ENCODE measurements at places on chromosomes 5 and 9.
A peak's percentile ranks its signal among the peaks of the same experiment; 100 is the strongest.

DNA sequence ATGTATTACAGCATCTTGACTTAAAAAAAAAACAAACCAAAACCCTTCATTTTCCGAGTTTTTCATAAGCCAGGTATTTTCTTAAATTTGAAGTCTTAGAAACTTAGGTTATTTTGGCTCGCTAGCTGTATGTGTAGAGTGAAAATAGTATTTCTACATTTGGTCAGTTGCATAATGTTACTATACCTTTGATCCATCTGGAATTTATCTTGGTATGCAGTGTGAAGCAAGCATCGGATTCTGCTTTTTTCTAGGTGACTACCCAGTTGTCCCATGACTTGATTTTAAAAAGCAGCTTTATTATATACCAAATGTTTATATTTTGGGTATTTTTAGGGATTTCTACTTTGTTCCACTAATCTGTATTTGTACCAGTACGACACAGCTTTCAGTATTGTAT lies 27.7 kb downstream of the UBAP1 start:
- DNase-seq = no peak

DNA sequence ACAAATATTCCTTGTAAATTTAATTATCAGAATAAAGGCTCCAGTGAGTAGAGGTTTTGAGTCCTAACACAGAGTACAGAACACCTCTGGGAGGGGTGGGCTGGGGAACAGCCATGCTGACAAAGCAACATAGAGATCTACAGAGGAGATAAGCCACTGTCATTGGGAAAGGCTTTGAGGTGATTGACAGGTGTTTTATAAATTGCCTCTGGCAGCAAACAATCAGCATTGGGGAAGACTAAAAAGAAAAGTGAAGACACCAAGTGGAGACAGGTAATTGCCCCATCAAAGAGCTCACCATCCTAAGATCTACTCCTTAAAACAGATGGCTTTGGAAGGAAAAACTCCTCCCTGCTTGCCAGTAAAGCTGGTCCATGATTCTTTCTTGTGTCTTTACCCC lies 189.7 kb upstream of the TLE4 start:
- DNase-seq = no peak

- DNase-seq = no peak
Observed at GRCh38 chr9:129596541-129597331, 24.2 kb downstream of the C9orf50 start.

GRCh38 chr9:95272830-95273229 lies 44.7 kb downstream of the FANCC start:
- no peak for DNase-seq

DNA sequence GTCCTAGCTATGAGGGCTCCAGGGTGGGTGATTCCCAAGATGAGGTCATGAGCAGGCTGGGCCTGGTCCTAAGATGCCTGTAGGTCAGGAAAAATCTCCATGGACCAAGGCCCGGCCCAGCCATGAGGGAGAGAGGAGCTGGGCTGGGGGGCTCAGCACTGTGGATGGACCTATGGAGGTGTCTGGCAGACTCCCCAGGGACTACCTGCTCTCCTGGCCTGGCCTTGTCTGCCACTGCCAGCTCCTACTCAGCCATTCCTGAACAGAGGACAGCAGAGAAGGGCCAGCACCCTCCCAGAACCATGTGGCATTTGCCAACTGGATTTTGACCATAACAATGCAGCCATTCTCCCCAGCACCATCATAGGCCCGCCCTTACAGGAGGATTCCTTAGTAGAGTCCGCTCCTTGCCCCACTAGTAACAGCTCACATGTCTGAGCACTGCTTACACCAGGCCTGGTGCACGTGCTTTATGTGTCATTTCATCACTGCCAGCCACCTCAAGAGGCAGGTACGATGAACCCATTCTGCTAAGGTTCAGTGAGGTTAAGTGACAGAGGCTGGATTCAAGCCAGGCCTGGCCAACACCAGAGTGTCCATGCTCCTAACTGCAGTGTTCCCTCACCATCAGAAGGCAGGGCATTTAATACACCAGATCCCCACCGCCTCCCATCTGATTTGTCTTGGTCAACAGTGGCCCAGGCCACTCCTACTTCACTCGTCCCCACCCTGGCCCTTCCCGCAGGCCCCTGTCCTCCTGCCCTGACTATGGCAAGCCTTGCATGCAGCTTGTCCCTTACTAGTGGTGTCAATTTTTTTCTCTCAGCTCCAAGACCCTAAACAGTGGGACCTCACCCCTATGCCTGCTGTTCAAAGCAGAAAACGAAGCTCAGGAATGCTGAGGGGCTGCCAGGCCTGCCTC lies 669 bp downstream of the IL13 start:
- DNase-seq = no peak

GRCh38 chr9:122190597-122191381 lies 31.1 kb downstream of the MORN5 start:
- peak; percentile 47 for DNase-seq

DNA sequence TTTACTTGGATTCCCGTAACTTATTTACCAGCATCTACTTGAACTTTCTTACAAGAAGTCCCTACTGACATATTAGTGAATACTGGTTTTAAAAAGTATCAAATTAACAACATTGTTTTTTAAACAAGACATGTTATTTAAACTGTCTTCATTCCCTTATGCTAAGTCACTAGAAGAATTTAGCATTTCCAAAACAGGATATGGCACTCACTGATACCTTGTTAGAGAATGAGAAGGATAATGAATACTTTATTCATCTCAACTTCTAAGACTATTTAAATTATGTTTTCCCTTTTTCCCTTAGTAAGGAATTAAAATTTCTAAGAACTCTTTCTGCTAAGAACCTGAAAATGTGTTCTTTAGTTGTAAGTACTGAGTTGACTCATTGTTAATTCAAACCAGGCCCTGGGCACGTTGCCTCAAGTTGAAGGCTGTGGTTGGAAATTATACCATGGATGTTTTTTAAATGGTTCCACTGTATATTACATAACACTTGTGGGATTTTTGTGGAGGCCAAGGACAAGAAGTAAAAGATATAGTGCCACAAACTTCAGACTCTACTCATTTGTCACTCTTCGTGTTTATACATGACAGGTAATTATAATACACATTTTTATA lies 219.0 kb upstream of the EDIL3 start:
- DNase-seq = no peak

DNA sequence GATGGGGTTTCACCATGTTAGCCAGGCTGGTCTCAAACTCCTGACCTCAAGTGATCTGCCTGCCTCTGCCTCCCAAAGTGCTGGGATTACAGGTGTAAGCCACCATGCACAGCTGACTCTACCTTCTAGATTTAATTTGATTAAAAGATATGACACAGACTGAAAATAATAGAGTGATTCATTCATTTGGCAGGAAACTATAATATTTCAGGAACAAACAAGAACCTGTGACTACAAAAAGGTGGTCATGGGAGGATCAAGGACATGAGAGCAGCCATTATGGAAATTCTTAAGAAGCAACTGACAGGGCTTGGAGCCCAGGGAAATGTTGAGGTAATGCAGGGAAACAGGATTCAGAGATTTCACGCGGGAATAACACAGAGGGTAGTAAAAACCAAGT lies 265.5 kb upstream of the DAP start:
- no peak for DNase-seq

GRCh38 chr9:128420060-128420650 lies 502 bp upstream of the CERCAM start:
- DNase-seq = peak; percentile 71

DNA sequence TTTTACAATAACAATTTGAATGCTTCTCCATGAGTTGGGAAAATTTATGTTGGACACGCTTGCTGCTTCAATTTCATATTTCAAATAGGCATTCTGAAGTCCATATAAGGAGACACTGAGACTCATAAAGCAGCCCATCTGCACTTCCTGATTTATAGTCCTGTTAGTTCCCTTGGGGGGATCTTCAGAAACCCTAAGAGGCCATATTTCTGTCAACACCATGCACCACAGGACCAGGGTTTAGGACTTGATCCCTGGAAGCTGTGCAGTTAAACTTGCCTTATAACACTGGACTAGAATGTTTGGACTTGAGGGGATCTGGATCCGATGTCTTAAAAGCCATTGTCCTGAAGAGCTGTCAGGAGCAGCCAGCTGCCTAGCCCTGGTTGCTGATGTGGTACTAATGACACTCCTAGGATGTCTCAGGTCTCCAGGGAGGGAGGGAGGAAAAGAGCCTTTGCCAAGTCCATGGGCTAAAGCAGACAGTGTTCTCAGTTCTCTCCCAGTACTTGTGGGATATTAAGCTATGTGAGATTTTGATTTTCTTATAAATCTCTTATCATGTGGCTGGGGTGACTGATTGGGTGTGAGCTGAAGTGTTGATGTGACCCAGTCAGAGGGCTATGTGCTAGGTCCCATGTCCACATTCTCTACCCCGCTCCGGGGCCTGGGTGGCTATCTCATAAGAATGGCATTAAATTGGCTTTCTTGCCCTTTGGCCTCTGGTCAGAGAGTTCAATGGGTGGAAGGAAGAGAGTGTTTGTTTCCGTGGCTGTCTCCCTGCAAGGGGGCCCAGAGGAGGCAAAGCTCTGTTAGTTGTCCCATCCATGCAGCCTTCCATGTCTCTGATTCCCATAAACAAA lies 399.8 kb downstream of the OSTF1 start:
- DNase-seq = no peak

DNA sequence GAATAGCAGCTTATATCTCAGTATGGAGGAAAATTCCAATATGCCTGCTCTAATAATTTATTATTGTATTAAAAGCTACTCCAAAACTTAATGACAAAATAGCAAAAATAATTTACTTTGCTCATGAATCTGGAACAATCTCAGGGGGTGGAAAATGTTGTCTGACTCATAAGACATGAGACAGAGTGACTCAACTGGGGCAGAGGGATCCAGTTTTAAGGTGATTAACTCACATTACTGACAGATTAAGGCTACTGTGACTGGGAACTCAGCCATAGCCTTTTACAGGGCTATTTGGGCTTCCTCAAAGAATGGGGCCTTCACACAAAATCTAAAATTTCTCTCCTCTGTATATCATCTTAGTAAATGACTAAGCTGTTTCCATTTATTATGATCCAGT lies 1172.9 kb downstream of the CDH12 start:
- no peak for DNase-seq

All from activated CD4-positive, alpha-beta T cell treated with anti-CD3 and anti-CD28 coated beads, Interleukin-2, Interleukin-6, amounts not matched to agents 100 ng/mL and 50 ng/mL, durations not matched to agents 16 hours and 8 hours (primary cell).